ENCODE measurements at places on chromosomes 3 and 15.

GRCh38 chr3:31105438-31106077 is 211.1 kb upstream of the GADL1 start:
- DNase-seq, result peak; percentile 96

DNA sequence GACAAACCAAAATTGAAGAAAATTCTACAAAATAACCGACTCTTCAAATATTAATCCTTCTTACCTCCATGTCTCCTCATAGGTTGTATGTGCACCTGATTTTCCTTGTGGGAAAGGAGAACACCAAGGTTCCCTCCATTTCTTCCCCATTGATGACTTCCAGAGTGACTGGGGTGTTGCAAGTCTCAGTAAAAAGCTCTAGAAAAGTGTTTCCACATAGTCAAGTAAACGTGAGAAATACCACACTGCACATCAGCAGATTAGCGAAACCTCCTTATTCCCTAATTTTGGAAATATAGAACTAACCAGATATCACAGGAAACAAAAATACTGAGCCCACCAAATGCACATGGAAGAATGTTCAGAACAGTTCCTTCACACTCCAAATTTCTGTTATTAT is 4.9 kb upstream of the RPN1 start:
- DNase-seq, result no peak

DNA sequence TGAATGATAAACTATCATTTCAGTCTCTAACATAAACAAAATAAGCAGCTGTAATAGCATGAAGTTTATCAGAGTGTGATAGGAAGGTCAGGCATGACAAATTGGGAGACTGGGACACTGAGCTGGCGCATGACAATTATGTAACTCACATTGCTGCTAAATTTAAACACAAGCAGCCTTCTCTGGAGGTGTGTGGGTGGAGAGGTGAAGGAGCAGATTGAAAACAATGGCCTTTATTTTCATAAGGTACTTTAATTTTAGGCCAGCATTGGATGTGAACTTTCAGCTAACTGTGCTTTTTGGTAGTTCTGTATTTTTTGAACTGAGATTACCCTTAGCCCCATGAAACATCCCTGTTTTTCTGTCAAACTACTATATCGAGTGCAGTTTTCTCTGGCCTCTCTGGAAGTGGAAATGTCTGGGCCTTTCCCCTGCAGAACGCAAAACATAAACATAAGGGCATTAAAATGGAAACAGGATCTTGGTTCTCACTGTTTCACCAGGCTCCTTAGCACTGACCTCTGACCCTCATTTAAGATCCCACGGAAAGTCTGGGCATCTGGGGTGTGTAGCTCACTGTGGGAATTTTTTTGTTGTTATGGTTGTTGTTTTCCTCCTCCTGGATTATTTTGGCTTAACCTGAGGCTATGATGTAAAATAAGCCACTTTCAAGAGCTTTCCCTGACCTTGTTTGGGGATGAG is 160.1 kb upstream of the DPH6 start:
- DNase-seq, result no peak

DNA sequence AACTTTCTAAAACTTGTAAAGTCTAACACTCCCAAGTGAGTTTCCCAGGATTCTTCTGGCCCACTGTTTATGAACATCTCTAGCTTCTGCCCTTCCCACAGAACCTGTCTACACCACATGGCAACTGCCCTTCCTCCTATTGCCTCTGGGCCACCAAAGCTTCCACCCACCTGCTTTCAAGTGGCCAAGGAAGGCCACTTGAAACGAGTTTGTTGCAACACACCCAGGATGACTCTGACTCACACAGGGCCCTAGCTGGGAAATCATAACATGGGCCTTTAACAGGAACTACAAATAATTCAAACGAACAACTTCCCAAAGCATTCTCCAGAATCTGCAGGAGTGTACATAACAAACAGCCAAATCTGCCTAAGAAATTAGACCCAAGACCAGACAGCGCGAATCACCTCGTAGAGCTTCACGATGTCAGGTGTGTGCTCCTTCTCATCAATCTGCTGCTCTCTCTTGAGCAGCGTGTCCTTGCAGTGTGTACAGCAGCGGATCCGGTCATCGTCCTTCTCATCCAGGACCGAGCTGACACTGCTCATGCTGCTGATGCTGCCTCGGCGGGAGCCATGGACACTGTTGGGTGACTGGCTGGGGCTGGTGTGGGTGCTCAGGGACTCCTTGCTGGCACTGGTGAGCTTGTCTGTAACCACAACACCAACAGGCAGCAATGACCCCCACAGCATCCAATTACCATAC is 16.8 kb downstream of the RBSN start:
- peak; percentile 16 for DNase-seq

GRCh38 chr3:186821429-186822387 is 15.4 kb upstream of the RFC4 start:
- DNase-seq, result peak; percentile 81

GRCh38 chr3:116824208-116824607 is 114.6 kb downstream of the TUSC7 start:
- no peak for DNase-seq

Measured in EL (cell line).